ENCODE measurements at places on chromosomes 1 and 21. TPM values are rescaled to one million over a fixed set of nuclear protein-coding genes. Genes with fewer than 3 reads are reported as not detected.

CD247 gene
- total RNA-seq: 0.36 TPM

AMY2A gene
- not detected for total RNA-seq

S100PBP gene
- total RNA-seq: 16.5 TPM

ERICH3 gene
- not detected for total RNA-seq

TEX38 gene
- not detected for total RNA-seq

RGS8 gene
- not detected for total RNA-seq

CELA2B gene
- total RNA-seq: not detected

GLIS1 gene
- 0.02 TPM for total RNA-seq

TEDDM1 gene
- total RNA-seq: not detected

CHODL gene
- not detected for total RNA-seq

CACNA1S gene
- total RNA-seq: not detected

TNFRSF9 gene
- total RNA-seq: 1.8 TPM

GJA9 gene
- total RNA-seq: not detected

CPT2 gene
- 9.3 TPM for total RNA-seq

ROR1 gene
- 8.6 TPM for total RNA-seq

COA6 gene
- 80.0 TPM for total RNA-seq

SLC45A1 gene
- 11.3 TPM for total RNA-seq

BEND5 gene
- total RNA-seq: not detected

AADACL3 gene
- not detected for total RNA-seq

TRNP1 gene
- total RNA-seq: 300 TPM

DBT gene
- total RNA-seq: 3.9 TPM

SMCP gene
- total RNA-seq: not detected

ADCY10 gene
- not detected for total RNA-seq

BATF3 gene
- total RNA-seq: 32.8 TPM

GPR3 gene
- 1.6 TPM for total RNA-seq

FGR gene
- not detected for total RNA-seq

FNDC5 gene
- total RNA-seq: 0.20 TPM

LCE2A gene
- not detected for total RNA-seq

SLC5A9 gene
- total RNA-seq: not detected

S100A16 gene
- total RNA-seq: 543 TPM

MX2 gene
- 0.03 TPM for total RNA-seq

TRAF3IP3 gene
- not detected for total RNA-seq

GPR37L1 gene
- total RNA-seq: 0.10 TPM

CCDC17 gene
- total RNA-seq: 0.26 TPM

NBPF4 gene
- 0.08 TPM for total RNA-seq

SNX7 gene
- 26.4 TPM for total RNA-seq

HP1BP3 gene
- 105 TPM for total RNA-seq

CRYAA gene
- not detected for total RNA-seq

PEAR1 gene
- total RNA-seq: 7.0 TPM

SAMD11 gene
- 21.2 TPM for total RNA-seq

SLAMF7 gene
- 1.0 TPM for total RNA-seq

CLDN14 gene
- total RNA-seq: 0.07 TPM

FPGT gene
- 7.1 TPM for total RNA-seq

CLCNKA gene
- total RNA-seq: 0.03 TPM

PTGER3 gene
- total RNA-seq: not detected

ZNF436 gene
- 5.0 TPM for total RNA-seq

CLCA1 gene
- total RNA-seq: not detected

NPHS2 gene
- total RNA-seq: not detected

HPDL gene
- 3.8 TPM for total RNA-seq

SPRR1B gene
- not detected for total RNA-seq

CLCA4 gene
- not detected for total RNA-seq

Data from A549 treated with AZD2906 at 1 μM for 4 hours (cell line).